LNCaP clone FGC (cell line): ENCODE measurements at places on chromosomes 11 and 22.

DNA sequence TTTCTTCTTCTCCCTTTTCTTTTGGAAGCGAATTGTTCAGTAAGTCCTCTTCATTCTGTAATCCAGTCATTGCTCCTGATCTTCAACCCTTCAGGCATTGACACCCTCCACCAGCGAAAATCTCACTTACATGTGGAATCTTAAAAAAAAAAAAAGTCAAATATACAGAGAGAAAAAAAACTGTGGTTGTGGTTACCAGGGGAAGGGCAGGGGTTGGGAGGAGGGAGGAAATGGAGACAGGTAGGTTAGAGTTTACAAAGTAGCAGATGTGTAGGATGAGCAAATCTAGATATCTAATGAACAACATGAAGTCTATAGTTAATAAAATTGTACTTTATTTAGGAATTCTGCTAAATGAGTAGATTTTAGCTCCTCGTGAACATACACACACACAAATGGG, 17.7 kb upstream of the TMEM123 start:
- DNase-seq = no peak

- no peak for DNase-seq
These were observed 27.2 kb downstream of the PARVG start for GRCh38 chr22:44207981-44208317.

- DNase-seq = no peak
These were observed 42.1 kb downstream of the SLC1A2 start for GRCh38 chr11:35377262-35377661.

DNA sequence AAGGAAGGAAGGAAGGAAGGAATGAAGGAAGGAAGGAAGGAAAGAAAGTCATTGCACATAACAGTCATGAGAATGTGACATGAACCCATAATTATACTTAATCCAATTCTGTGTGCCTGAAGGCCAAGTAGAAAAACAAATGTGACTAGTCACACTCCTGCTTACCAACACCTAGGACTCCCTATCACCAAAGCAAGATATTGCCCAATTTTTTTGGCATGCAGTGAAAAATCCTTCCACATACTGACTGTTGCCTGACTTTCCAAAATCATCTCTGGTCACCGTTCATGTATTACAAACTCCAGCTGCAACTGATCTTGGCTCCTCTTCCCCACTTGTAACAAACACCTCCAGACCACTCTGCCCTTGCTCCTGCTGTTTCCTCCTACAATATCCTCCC, 516.8 kb downstream of the OPCML start:
- DNase-seq = no peak

DNA sequence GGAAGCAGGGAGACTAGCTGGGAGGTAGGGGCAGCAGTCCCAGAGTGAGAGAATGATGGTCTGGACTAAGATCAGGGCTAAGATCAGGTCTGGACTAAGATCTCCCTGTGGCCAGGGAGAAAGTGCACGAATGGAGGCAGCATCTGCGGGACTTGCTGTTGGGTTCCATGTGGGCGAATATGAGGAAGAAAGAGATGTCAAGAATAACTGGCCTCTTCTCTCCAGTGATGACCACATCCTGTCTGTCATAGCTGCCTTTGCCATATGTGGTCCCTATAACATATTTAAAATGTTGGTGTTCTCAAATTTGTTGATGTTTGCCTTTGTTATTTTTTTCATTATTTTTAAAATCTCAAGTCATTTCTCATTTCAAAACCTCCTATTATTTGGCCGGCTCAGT, 27.4 kb upstream of the CXCR5 start:
- no peak for DNase-seq

- no peak for DNase-seq
These were observed 12.6 kb downstream of the CHST1 start for GRCh38 chr11:45652781-45653180.

DNA sequence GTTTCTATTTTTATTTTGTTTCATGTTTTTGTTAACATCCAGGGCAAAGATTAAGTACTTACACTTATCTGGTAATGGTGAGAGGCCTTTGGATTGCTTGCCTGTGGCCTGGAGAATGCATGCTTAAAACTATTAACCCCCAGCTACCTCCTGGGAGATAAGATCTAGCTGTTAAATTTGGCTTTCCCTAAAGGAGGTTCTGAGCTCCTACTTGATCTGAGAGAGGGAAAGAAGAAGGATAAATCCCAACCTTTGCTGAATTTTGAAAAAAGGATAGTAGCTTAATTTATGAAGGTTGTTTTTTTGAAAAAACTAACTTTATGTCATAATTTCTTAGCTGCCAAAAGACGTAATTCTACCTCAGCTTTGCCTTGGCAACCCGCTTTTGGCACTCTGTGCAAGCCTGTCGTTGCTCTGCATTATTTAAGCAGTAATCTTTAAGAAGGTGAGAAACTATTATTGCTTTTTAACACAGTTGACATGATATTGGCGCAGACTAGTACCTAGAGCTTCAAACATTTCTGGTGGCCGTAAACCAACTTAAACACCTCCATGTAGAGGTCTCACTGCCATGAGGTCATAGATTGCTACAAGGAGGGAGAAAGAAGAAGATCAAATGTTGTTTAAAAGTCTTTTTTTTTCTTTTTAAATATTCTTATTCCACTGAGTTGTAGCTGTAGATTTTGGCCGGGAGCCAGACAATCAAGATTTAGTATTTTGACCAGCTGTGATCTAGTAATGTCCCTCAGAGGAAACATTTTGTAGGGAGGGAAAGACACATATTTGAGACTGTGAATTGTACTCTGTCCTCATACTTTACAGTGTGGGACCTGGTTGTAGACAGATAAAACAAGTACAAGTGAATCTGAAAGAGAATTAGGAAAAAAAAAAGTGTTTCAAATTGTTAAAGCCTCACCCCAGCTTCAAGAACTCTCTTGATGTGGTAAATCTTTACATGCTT, 74.4 kb downstream of the WNT11 start:
- DNase-seq = no peak

DNA sequence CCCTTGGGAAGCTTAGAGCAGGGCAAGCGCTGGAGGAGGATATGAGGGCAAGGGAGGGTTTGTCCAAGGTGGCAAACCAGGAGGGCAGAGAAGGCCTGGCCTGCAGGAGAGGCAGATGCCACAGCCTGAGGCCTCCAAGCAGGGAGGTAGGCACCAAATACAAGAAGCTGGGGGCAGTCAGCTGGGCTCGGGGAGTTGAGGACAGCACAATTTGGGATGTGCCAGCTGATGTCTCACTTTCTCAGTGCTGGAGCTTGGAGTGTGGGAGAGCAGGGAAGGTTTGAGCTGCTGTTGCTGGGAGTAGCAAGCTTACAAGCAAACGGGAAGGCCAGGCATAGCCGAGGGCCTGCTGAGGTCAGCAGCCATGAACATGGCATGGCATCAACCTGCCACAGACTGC, 4.0 kb downstream of the ZDHHC24 start:
- no peak for DNase-seq

DNA sequence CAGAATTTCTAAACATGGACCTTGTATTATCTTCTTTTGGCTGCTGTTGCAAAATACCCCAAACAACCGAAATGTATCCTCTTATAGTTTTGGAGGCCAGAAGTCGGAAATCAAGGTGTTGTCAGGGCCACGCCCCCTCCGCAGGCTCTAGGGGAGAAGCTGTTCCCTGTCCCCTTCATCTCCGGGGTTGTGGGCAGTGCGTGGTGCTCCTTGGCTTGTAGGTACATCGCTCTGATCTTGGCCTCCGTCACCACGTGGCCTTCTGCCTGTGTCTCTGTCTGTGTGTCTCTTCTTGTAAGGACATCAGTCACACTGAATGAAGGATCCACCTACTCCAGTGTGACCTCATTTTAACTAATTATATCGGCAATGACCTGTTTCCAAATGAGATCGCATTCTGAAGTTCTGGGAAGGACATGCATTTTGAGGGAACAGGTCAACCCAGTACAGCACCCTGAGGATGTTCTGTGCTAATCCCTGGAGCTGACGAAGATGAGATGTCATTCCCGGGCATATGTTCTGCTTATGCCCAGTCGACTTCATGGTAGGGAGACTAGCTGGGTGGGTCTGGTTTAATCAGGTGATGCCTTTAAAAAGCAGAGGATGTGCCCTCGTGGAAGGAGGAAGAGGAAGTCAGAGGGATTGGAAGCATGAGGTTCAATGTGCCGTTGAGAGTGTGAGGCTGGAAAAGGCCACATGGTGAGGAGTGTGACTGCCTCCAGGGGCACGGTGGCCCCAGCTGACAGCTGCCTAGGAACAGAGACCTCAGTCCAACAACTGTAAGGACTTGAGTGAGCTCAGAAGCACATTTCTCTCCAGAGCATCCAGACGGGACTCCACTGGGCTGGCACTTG, 531.1 kb downstream of the TBC1D22A start:
- no peak for DNase-seq

- no peak for DNase-seq
These were observed 1394.7 kb downstream of the BRD1 start for GRCh38 chr22:48432781-48433518.

- no peak for DNase-seq
These were observed 381.7 kb downstream of the AASDHPPT start for GRCh38 chr11:106459135-106459534.

DNA sequence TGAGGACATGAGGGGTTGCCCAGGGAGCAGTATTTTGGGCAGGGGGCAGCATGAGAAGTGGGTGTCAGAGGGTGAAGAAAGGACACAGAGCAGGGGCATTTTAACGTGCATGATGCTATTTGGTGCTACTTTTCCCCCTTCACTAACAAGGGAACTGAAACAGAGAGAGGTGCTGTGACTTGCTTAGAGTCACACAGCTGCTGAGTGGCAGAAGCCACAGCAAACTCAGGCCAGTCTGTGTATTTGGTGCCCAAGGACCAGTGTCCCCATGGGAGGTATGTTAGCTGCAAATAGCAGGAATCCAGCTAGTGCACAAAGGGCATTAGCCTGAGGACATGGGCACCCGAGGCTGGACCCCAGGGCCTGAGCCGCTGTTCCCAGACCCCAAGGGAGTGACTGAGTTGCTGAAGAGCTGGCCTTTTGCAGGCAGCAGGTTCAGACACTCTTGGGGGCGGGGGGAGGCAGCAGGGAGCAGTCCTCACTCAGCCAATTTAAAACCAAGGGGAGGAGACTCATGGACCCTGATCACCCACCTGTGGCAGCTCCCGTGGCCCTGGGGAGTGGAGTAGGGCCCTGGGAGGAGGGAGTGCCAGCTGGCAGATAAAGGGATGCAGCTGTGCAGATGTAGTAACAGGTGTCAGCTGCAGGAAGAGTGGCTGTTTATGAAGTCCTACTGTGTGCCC, 14.6 kb downstream of the PARVG start:
- no peak for DNase-seq

DNA sequence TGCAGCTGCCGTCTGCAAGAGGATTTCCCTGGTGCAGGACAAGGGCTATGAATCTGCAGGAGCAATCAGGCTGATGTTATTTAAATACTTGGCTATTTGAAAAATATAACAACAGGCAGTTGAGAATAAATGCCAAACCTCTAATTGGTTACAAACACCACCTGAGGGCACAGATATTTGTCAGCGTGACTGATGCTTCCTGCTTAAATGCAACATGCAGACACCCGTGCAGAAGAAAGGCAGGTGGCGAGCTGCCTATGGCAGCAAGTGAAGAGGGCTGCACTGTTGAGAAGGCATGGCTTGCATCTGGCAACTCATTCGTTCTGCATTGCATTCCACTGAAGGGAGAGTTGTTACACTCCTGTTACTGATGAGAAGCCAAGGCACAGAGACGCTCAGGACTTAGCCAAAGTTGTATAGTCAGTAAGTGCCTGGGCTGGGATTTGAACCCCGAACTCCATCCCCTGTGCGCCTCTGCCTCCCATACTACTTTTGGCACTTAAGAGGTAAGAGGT, 350.6 kb downstream of the TENM4 start:
- no peak for DNase-seq

DNA sequence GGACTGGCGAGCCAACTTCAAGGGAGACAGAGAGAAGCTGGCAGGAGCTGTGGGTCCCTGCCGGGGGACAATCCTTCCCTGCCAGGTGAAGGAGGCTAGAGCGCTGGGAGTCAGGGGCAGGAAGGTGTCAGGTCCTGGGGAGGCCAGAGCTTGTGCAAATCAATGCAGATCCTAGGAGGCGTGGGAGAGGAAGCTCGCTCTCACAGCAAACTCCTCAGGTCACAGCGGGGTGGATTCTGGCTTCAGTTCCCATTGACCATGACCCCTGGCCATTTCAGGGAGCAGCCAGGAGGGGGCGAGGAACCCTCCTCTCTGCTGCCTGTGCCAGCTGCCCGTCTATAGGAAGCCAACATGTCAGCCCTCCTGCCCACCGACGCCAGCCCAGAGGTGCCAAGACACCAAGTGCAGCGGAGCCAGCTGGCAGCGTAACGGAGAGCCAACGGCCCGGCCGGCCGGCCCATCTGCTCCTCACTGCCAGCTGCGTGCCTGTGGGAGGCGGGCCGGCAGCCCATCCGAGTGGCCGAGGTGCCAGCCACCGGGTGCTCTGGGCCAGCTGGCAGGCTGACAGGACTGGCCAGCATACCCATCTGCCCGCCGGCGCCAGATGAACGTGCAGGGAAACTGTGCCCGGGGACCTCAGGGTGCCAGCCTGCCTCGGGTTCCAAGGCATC, 374.8 kb downstream of the MIAT start:
- DNase-seq = no peak

GRCh38 chr11:64571410-64572091, 19.5 kb upstream of the SLC22A12 start:
- DNase-seq = no peak

GRCh38 chr22:24189249-24190158, 8.2 kb downstream of the SUSD2 start:
- no peak for DNase-seq

GRCh38 chr11:116833816-116834534, 3.4 kb downstream of the APOA1 start:
- no peak for DNase-seq

GRCh38 chr22:43693249-43693648, 118.9 kb downstream of the EFCAB6 start:
- no peak for DNase-seq
